Esophagus muscularis mucosa (tissue), 4 donors: ENCODE measurements at places on chromosomes 7 and 10. TPM values are rescaled to one million over a fixed set of nuclear protein-coding genes. Genes with fewer than 3 reads are reported as not detected.

DNA sequence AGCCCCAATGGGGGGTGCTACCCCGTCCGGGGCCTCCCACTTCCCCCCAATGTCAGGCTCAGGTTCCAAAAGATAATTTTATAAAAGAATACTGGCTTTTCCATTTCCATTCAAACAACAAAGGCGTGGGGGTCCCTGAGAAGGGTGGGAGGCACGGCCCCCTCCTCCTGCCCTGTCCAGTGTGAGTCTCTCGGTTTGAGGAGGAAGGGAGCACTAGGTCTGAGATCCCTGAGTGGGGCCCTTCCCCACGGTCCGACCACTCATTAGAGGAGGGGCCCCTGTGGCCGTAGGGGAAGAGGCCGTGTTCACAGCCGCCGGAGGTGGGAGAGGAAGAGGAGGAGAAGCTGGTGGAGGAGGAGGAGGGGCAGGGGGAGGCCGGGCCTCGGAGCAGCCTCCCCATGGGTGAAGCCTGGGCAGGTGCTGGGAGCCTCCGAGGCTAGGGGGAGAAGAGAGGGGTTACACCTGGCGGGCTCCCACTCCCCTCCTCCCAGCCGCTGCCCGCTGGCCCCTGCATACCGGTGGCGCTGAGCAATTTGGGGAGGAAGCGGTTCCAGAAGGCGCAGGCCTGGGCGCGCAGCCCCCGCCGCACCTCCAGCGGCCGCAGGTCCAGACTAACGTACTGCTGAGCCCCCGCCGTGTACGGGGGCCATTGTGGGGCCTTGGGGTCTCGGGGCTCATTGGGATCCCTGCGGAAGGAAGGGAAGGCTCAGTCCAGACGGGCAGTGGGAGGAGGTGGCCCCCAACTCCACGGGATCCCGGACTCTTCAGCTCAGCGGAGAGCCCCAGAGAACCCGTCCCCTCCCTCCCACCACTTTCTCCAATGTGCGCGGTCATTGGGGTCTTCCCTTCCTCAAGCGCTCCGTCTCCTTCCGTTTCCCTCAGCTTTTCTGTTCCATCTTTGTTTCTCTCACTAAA is 1.4 kb upstream of the UFSP1 start:
- no peak for DNase-seq

DNA sequence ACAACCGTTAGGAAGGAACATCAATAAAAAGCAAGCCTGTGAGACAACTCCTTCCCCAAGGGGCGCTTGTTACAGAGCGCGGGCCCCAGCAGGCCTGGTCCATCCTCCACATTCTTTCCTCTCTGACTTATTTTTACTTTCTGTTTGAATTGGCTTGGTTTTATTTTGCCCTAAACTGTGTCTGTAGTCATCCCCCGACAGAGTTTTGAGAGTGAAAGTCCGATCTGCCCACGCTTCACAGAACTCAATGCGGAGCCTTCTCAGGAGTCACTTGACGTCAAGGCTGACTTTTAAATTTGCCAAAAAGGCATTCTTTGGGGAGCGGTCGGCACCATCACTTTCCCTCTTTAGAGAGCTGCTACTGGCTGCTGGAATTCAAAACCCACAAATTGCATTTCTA is 150.1 kb upstream of the KLF6 start:
- DNase-seq, result no peak

GRCh38 chr7:134293002-134293740 is 23.6 kb downstream of the SLC35B4 start:
- DNase-seq, result no peak

DNA sequence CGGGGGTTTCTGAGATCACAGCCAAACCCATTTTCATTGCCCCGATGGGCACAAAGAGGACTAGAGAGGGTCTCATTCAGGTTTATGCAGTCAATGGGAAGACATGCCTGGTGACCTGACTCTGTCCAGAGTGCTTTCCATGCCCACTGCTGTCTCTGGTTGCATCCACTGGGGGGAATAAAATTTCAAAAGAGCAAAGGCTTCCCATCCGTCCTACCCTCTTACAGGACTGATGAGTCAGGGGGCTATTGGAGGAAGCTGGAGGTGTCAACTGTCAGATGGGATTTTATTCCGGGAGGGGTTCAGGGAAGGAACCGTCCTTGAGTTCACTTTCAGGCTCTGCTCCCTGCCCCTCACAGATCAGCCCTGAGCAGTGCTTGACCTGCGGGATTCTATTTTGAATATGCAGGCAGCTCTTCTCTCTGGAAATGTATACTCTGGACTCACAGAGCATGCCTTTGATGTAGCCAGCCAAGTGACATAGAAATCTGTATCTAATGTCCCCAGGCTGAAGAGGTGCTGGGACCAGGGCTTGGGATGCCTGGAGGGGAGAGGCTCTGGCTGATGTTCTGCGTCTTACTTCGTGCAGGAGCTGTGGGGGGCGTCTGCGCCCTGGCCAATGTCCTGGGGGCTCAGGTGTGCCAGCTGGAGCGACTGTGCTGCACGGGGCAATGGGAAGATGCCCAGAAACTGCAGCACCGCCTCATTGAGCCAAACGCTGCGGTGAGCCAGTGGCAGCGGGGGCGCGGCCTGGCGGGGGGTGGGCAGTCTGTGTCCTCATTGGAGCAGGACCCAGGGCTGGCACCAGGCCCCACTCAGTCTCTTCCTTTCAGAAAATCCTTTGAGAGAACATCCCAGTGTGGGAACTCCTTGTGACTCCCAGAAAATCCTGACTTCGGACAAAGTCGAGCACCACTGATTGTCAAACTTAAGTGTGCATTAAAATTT is 12.0 kb downstream of the C10orf62 start:
- DNase-seq, result no peak

DNA sequence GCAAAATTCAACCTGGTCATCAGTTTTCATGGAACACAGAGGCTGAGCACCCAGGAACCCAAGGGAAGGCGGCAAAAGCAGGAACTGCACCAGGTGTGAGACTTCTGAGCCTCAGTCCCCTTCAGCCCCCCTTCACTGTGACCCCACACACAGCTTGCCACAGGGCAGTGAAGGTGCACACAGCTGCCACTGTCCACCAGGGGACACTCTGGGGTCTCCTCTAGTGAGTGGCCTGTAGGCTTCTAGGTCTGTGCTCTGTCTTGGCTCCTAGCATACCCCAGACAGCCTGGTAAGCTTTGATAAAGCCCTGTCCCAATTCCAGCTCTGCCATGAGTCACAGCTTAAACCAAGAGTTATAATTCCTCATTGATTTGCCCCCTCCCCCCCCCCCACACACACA is 12.1 kb downstream of the KCNH2 start:
- DNase-seq, result no peak

- no peak for DNase-seq
These were observed 15.8 kb upstream of the DOCK1 start for GRCh38 chr10:126889421-126889820.

DNA sequence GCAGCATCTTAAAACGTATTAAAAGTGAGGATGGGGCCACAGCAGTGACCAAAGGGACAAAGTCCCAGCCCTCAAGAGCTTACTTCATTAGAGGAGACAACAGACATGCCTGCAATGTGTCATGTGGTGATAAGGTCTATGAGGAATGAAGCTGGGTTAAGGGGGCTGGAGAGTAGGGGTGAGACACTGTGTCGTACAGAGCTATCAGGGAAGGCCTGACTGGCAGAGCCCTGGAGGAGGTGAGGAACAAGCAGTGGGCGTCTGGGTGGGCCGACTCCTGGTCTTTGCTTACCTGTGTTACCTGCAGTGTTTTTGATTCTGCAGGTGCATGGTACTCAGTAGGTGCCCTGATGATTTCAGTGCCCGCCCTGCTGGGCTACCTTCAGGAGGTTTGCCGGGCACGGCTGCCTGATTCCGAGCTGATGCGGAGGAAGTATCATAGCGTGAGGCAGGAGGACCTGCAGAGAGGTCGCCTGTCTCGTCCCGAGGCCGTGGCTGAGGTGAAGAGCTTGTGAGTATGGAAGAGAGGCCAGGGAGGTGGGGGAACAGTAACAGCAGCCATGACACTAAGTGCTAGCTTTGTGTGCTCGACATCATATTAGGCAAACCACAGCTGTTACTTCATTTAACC is 7.6 kb downstream of the ZFYVE27 start:
- DNase-seq, result no peak

- no peak for DNase-seq
These were observed 69.0 kb downstream of the PRSS58 start for GRCh38 chr7:142188846-142189245.

GRCh38 chr7:137418841-137419240 is 75.3 kb upstream of the PTN start:
- DNase-seq, result no peak

DNA sequence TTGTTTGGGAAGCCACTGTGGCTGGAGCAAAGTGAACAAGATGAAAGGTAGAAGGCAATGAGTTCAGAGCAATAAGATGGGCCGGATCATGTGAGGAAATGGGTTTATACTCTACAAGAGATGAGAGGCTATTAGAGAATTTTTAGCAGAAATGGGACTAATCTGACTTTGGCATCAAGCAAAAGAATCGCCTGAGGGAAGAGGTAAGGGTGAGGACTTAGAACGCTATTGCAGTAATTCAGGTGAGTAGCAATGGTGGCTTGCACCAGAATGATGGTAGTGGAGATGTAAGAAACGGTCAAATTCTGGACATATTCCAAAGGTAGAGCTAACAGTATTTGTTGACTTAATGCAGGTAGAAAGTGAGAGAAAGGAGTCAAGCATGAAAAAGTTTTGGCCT is 29.5 kb upstream of the AKAP9 start:
- no peak for DNase-seq

DNA sequence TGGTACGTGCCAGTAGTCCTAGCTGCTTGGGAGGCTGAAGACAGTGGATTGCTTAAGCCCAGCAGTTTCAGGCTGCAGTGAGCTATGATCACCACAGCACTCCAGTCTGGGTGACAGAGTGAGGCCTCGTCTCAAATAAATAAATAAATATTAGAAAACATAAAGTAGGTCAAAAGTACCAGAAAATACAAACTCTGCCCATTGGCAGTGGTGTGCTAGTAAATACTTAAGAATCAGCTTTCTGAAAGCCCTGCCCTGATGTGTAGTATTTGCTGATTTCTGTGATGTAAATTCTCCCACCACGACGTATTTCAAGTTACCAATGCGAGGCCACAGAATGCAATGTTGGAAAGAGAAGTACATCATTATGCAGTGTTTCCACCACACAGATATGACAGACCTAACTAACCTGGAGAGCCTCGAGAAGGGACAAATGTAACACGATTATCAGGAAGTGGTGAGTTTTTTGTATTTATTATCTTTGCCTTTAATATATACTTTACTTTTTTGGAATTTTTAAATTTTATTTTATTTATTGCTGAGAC is 11.8 kb upstream of the MAP3K8 start:
- DNase-seq, result no peak

- DNase-seq, result no peak
These were observed 33.2 kb upstream of the DNAAF5 start for GRCh38 chr7:693280-693679.

DNA sequence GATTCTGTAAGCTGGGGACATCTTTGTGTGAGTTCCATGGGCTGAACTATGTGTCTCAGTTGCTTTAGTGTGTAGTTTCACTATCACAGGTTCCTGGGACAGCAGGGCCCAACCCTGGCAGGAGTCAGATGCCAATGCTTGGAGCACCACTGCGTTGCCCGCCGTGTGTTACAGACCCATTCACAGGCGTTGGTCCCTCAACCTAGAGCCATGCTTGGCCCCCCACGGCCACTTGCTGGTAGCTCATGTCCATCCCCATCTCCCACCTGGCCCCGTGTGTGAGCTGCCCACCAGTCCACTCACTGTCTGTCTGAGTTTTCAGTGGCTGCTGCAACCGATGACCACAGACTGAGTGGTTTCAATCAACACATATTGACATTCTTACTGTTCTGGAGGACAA is 546.9 kb downstream of the TCERG1L start:
- DNase-seq, result no peak

DNA sequence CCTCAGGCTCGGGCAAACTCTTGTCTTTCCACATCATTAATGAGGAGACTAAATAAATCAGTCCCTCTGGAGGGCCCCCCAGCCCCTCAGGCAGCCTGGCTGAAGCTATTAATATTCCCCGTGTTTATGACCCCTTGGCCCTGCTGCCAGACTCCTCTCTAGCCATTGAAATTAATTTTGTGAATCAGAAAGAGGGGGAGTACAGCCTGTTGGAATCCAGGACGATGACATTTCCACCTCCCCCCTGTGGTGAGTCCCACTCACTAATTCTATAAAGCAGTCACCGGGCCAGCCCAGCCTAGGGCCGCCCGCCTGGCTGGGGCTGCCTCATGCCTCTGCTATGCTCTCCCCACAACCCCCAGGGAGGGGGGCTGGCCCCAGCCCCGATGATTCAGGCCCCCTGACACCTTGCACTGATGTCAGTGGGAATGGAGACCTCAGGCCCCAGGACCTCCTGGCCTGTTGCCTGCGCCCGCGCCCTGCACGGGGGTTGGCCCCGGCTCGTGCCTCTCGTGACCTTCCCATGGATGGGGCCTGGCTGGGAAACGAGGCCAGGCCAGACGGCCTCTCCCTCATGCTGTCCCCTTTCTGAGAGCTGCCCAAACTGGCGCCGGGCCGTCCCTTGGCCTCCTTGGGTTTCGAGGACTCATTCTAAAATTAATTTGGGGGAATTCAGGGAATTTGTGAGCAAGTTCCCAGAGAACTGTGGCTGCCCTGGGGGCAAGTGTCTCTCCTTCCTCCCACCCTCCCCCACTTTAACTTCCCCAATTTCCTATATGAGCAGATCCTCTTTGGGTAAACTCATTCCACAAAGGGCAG is 34.0 kb downstream of the TMEM270 start:
- peak; percentile 95 for DNase-seq

DNA sequence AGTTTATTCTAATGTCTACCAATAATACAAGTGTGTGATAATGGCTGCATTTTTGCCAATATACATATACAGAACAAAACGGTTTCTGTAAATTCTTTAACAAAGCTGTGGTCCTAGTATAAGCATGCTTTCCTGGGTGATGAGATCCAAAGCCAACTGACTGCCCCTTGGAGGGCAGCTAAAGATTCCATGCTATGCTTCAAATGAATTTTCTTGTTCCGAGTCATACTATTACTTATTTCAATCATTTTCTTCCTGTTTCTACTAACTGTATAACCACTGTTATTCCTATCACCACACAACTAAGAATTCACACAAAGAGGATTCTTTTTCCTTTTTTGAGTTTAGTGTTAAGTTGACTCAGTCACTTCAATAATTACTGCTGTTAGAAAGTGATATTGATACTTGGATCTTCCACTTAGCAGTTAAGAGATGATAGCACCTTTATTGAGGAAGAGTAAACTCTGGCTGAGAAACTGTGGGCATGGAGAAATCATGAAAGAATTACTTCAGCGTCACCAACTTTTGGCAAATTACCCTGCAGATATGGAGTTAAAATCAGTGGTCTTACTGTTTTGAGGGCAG is 197.5 kb downstream of the ARL4A start:
- no peak for DNase-seq

GRCh38 chr7:68424658-68425297 is 1173.5 kb upstream of the AUTS2 start:
- DNase-seq, result no peak

ADGRA1 gene
- total RNA-seq, result not detected

TAS2R60 gene
- not detected for total RNA-seq

AGMO gene
- total RNA-seq, result 0.45 TPM

SNCG gene
- 32.9 TPM for total RNA-seq

ASIC3 gene
- 2.6 TPM for total RNA-seq

MRLN gene
- not detected for total RNA-seq

VSTM4 gene
- total RNA-seq, result 10.0 TPM

TAS2R3 gene
- not detected for total RNA-seq
